H54 (cell line): ENCODE measurements at places on chromosomes 5 and 9.

DNA sequence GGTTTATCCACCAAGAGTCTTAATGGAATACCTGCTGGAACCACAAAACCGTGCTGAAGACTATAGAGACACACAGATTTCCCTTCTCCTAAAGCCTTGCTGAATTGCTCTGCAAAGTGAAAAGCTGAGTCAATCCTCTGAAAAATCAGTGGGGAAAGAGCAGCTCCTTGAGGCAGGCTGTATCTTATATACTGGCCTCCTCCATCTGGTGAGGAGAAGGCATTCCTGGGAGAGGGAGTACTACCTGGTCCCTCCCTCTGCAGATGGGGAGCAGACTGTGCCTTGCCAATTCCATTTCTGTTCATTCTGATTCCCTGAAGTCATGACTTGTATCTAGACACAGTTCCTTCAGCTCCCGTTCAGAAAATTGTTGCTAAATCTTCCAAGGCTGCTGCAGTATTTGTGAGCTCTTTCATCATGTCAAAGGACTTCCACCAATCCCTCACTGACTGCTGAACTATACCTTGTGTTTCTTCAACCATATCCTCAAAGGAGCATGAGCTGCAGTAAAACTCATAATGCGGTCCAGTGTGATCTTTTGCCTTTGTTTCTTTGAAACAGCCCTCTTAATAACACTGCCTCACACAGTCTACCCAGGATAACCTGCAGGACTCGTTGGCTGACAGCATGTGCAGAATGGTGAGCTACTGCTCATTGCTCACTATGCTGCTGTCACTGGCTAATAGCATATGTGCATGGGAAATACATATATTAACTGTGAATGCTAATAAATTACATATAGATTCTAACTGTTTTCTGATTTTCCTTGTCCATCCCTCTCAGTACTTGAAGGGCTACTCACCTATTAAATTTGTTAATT lies 84.5 kb downstream of the FOXD1 start:
- DNase-seq, result no peak

- no peak for DNase-seq
Observed at GRCh38 chr5:114544561-114544960, 182.7 kb downstream of the KCNN2 start.

GRCh38 chr5:6473284-6473683 lies 24.6 kb downstream of the UBE2QL1 start:
- DNase-seq, result no peak

DNA sequence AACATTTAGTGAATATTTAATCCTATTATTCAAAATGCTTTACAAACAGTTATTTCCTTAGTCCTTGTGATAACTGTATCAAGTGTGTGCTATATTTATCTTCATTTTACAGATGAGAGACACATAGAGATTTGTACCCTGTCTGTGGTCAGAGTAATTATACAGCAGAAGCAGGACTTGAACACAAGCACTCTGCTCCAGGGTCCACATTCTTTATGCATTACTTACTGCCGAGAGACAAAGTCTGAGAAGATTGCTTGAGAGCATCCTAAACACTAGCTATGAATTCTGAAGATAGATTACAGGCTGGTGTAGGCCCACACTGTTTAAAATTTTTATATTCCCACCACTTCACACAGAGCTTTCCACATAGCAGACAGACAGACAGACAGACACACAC lies 926.1 kb upstream of the DMAC1 start:
- no peak for DNase-seq

DNA sequence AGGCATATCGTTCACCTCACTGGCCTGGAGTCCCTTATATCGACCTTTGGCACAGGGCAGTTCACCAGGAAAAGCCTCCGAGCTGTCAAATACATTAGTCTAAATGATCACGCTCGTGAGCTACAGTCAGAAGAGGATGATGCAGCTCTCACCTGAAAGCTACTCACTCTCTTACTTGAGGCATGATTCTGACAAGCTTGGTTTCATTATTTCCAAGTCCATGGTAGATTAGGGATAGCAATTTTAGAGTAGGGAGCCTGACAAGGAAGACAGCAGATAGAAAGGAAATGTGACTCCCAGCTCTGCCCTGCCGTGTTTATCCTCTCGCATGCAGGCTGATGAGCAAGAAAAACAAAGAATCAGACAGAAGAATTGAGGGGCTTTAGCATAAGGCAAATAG lies 98.0 kb upstream of the MAP1B start:
- DNase-seq, result no peak

- no peak for DNase-seq
Observed at GRCh38 chr5:13972029-13972428, 27.5 kb upstream of the DNAH5 start.

GRCh38 chr5:7930011-7930410 lies 61.1 kb downstream of the MTRR start:
- no peak for DNase-seq

GRCh38 chr5:148937239-148937638 lies 110.8 kb downstream of the ADRB2 start:
- DNase-seq, result no peak

DNA sequence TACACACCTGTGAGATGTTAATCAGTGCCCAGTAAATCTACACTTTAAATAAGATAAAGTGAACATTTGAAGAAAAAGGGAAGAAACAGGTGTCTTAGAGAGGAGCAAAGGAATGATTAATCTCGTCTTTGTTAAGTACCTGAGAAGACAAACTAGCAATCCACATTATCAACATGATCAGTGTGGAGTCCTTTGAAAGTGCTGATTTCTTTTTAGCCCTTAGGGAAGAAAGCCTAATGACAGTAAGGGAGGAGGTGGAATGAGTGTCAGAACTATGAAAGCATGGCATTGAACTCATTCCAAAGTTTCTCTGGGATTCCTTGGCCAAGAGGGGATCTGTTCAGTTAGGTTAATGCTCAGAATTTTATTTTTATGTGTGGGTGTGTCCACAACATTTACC lies 1109.0 kb upstream of the ACO1 start:
- no peak for DNase-seq

GRCh38 chr9:84137968-84138367 lies 157.4 kb downstream of the RMI1 start:
- DNase-seq, result no peak

DNA sequence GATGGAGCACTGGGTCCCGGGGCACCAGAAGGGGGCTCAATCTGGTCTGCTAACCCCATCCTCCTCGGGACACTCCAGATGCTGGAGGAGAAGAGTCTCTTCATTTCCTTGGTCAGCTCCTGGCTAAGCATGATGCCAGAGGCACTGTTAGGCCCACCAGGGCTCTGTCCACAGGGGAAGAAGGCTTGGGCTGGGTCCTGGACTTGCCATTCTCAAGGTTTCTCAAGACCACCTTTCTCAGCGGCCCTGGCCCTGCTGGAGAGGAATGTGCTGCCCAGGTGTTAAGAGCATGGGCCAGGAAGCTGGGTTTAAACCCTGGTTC lies 7.9 kb downstream of the SH2D3C start:
- DNase-seq, result no peak
